ENCODE measurements at places on chromosomes 3 and 15. TPM values are rescaled to one million over a fixed set of nuclear protein-coding genes. Genes with fewer than 3 reads are reported as not detected.

Gene NRROS
- total RNA-seq: 32.5 TPM

Gene ISG20
- 80.6 TPM for total RNA-seq

Gene P3H2
- 0.64 TPM for total RNA-seq

Gene MED12L
- total RNA-seq: 6.5 TPM

Gene SH2D7
- not detected for total RNA-seq

Gene ENTPD3
- not detected for total RNA-seq

Gene DENND6A
- total RNA-seq: 54.5 TPM

Gene GRIP2
- not detected for total RNA-seq

Gene TYRO3
- total RNA-seq: 0.25 TPM

Gene MRPS25
- 32.3 TPM for total RNA-seq

Gene ERICH6
- 3.6 TPM for total RNA-seq

GRCh38 chr3:142268426-142268825 lies 43.0 kb upstream of the GK5 start:
- H3K27me3 ChIP-seq: no peaks in the 10 kb centered on the region
- H3K4me3 ChIP-seq: no peak overlapping the region
- no peaks in the 10 kb centered on the region for H3K36me3 ChIP-seq
- H3K4me1 ChIP-seq: peaks cover 32% of the 10 kb centered on the region

- H3K27me3 ChIP-seq: no peaks in the 10 kb centered on the region
- H3K27ac ChIP-seq: no peak overlapping the region
- no peak overlapping the region for H3K4me3 ChIP-seq
- no peaks in the 10 kb centered on the region for H3K4me1 ChIP-seq
- no peaks in the 10 kb centered on the region for H3K36me3 ChIP-seq
- DNase-seq: no peak
Measured at GRCh38 chr15:70120958-70121623, 23.4 kb upstream of the TLE3 start.

- H3K4me3 ChIP-seq: no peak overlapping the region
- H3K27me3 ChIP-seq: no peaks in the 10 kb centered on the region
- DNase-seq: no peak
Measured at GRCh38 chr3:100761951-100762350, 52.7 kb downstream of the TFG start.

DNA sequence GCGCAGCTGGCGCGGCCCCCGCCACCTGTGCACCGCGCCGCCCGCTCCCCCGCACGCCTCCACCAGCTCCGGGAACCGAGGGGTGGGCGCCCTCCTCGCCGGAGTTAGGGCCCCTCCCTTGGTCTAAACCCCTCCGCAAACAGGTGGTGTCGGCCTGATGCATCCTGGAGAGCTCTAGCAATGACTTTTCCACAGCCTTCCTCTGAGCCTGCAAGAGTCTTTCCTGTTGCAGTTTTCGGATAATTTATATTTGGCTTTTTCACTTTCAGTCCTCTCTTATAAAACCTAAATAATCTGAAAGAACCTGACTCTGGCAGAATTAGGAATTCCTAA lies 334 bp upstream of the IGSF11 start:
- H3K4me1 ChIP-seq: peaks cover 9% of the 10 kb centered on the region
- H3K36me3 ChIP-seq: no peaks in the 10 kb centered on the region

- H3K27me3 ChIP-seq: no peaks in the 10 kb centered on the region
- no peak overlapping the region for H3K27ac ChIP-seq
- DNase-seq: no peak
- H3K4me1 ChIP-seq: no peaks in the 10 kb centered on the region
- H3K4me3 ChIP-seq: no peak overlapping the region
Measured at GRCh38 chr3:81884791-81885190, 123.3 kb upstream of the GBE1 start.

DNA sequence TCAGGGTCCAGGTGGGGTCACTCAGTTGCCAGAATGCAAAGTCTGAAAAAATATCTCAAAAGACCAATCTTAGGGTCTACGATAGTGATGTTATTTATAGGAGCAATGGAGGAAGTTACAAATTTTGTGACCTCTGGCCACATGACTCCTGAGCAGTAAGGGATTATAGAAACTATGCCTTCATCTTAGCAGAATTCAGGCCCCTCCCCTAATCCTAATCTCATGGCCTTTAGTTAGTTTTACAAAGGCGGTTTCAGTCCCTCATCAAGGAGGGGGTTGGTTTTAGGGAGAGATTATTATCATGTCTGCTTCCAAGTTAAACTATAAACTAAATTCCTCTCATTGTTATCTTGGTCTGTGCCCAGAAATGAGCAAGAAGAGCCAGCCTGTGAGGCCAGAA lies 5.9 kb upstream of the DCP1A start:
- H3K27me3 ChIP-seq: no peaks in the 10 kb centered on the region
- H3K4me1 ChIP-seq: peaks cover 2% of the 10 kb centered on the region
- no peak for DNase-seq
- no peak overlapping the region for H3K4me3 ChIP-seq

GRCh38 chr3:37862219-37862902 lies 681 bp downstream of the CTDSPL start:
- no peaks in the 10 kb centered on the region for H3K36me3 ChIP-seq
- H3K4me3 ChIP-seq: no peak overlapping the region
- no peak overlapping the region for H3K27ac ChIP-seq
- H3K27me3 ChIP-seq: peaks cover 11% of the 10 kb centered on the region

- no peak for DNase-seq
- H3K4me3 ChIP-seq: no peak overlapping the region
- no peaks in the 10 kb centered on the region for H3K27me3 ChIP-seq
Measured at GRCh38 chr3:57221883-57222282, 5.6 kb upstream of the APPL1 start.

DNA sequence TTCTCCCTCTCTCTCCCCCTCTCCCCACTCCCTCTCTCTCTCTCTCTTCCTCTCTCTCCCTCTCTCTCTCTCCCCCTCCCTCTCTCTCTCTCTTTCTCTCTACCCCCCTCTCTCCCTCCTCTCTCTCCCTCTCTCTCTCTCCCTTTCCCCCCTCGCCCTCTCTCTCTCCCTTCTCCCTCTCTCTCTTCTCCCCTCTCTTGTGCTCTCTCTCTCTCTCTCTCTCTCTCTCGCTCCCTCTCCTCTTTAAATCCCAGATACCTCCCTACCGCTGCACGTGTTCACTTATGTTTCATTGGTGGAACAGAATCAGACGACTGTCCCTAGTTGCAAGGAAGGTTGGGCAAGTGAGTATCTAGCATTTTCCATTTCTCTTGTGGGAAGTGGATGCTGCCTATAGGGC lies 166.5 kb downstream of the EBLN2 start:
- no peaks in the 10 kb centered on the region for H3K27me3 ChIP-seq
- no peaks in the 10 kb centered on the region for H3K36me3 ChIP-seq
- no peak for DNase-seq
- H3K4me1 ChIP-seq: no peaks in the 10 kb centered on the region
- H3K4me3 ChIP-seq: no peak overlapping the region

- no peak overlapping the region for H3K4me3 ChIP-seq
- no peaks in the 10 kb centered on the region for H3K4me1 ChIP-seq
- DNase-seq: no peak
- H3K36me3 ChIP-seq: no peaks in the 10 kb centered on the region
- H3K27ac ChIP-seq: no peak overlapping the region
- no peaks in the 10 kb centered on the region for H3K27me3 ChIP-seq
Measured at GRCh38 chr3:112445839-112446238, 53.4 kb downstream of the BTLA start.

GRCh38 chr15:98610991-98611390 lies 37.3 kb upstream of the IGF1R start:
- DNase-seq: no peak
- H3K36me3 ChIP-seq: no peaks in the 10 kb centered on the region
- H3K27ac ChIP-seq: no peak overlapping the region
- H3K4me3 ChIP-seq: no peak overlapping the region

DNA sequence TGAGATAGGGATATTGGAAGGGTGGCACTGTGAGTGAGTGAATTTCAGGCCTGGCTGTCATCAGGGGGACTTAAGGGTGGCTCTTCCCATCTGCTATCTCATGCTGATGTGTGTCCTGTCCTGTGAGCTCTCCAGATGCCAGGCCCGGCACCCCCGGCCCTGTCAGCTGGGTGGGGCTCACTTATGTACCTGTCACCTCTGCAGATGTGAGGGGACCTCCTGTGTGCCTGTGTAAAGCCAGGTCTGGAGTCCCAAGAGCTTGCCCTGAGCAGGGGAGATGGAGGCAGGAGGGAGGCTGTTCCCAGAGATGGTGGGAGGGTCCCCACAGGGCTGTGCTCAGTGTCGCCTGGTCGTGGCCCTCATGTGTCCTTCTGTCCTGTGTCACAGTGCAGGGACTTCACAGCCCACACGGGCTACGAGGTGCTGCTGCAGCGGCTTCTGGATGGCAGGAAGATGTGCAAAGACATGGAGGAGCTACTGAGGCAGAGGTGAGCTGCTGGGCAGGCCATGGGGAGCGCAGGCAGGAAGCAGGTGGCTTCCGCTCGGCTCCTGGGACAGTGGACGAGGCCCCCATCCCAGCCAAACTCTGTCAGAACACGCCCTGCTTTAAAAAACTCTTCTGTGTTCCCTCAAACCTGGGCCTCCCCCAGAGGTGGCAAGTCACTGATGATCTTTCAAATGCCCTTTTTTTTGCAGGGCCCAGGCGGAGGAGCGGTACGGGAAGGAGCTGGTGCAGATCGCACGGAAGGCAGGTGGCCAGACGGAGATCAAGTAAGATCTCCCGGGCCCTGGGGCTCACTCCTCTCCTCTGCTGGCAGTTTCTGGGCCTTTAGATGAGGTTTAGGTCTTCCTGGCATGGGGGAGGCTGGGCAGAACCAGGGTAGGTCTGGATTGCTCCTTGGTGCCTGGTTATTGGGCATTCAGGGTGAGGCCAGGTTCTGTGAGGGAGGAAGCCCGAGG lies 23.1 kb downstream of the PSTPIP1 start:
- H3K4me1 ChIP-seq: peaks cover 100% of the 10 kb centered on the region
- H3K27me3 ChIP-seq: no peaks in the 10 kb centered on the region
- peaks cover 44% of the 10 kb centered on the region for H3K36me3 ChIP-seq
- no peak overlapping the region for H3K4me3 ChIP-seq

GRCh38 chr3:13075986-13076654 lies 2.9 kb upstream of the IQSEC1 start:
- no peak overlapping the region for H3K4me3 ChIP-seq
- H3K27ac ChIP-seq: no peak overlapping the region
- no peaks in the 10 kb centered on the region for H3K36me3 ChIP-seq
- H3K4me1 ChIP-seq: peaks cover 38% of the 10 kb centered on the region
- H3K27me3 ChIP-seq: no peaks in the 10 kb centered on the region
- DNase-seq: no peak

DNA sequence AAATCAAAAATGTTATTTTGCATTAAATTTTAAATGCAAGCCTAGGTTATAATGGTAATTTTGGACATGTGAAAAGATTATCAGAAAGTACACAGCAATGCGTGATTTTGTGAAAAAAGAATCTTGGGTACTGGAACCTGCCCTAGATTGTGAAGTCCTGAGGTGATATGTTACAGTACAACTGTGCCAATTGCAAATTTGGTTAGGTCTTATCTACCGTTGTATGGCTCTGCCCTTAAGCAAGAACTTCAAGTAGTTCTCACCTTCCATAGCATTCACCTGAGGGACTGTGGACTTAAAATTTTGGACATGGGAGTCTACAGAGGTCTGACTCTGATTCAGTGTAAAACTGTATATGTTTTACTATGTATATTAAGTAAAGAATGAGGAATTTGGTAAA lies 140.2 kb downstream of the PEX5L start:
- no peak overlapping the region for H3K27ac ChIP-seq
- no peaks in the 10 kb centered on the region for H3K4me1 ChIP-seq
- peaks cover 4% of the 10 kb centered on the region for H3K27me3 ChIP-seq
- H3K4me3 ChIP-seq: no peak overlapping the region

GRCh38 chr3:105327662-105328337 lies 38.9 kb upstream of the ALCAM start:
- H3K4me1 ChIP-seq: no peaks in the 10 kb centered on the region
- H3K36me3 ChIP-seq: no peaks in the 10 kb centered on the region
- DNase-seq: no peak
- H3K27me3 ChIP-seq: no peaks in the 10 kb centered on the region

DNA sequence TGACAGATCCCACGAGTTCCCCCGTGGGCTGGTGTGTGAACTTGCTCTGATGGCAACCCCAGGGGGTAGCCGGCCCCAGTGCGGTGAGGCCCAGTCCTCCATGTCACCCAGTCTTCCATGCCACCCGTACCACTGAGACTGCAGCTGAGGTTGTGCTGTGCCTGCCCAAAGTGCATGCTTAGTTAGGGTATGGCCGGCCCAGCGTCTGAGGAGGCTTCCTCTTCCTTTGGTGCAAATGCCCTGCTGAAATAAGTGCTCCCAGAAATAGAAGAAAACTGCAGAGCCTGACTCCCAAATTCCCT lies 31.5 kb downstream of the MGLL start:
- H3K27ac ChIP-seq: no peak overlapping the region
- no peaks in the 10 kb centered on the region for H3K36me3 ChIP-seq
- H3K27me3 ChIP-seq: no peaks in the 10 kb centered on the region
- no peak for DNase-seq
- no peaks in the 10 kb centered on the region for H3K4me1 ChIP-seq

DNA sequence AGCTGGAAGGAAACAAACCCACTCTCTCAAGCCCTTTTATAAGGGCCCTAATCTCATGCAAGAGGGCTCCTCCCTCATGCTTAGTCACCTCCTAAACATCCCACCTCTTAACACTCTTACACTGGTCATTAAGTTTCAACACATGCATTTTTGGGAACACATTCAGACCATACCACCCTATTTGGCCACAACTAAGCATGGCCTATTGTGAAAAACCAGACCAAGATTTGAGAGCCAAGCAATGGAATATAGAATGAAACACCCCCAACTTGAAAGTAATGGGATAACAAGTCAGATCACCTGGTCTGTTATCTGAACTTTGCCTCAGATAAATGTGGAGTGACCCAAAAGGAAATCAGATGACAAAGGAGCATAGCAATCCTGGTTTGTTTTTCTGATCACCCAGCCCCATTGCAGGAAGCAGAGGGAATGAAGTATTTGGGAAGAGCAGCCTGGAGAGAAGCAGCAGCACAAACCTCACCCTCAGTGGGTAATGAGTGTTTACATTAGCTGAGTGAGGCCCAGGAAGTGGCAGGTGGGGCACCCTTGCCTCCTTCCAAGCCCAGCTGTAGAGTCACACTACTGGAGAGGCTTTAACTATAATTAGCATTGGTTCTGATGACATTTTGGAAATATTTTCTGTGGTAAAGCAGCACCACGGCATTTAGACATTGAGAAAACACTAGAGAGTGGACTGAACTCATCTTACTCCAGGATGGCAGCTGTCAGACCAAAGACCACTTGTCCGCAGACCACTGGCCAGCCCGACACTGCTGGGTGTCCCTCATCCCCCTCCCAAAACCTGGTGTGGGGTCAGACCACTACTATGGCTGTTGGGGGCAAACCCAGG lies 48.8 kb upstream of the PRTG start:
- no peaks in the 10 kb centered on the region for H3K36me3 ChIP-seq
- H3K4me3 ChIP-seq: no peak overlapping the region
- DNase-seq: no peak

GRCh38 chr3:130974201-130974600 lies 52.4 kb downstream of the ASTE1 start:
- no peak overlapping the region for H3K4me3 ChIP-seq
- H3K27ac ChIP-seq: no peak overlapping the region
- DNase-seq: no peak
- H3K36me3 ChIP-seq: peaks cover 30% of the 10 kb centered on the region

All from natural killer cell (primary cell).